Neuronal stem cell (in vitro differentiated cells): ENCODE measurements at places on chromosomes 2 and 18.

DNA sequence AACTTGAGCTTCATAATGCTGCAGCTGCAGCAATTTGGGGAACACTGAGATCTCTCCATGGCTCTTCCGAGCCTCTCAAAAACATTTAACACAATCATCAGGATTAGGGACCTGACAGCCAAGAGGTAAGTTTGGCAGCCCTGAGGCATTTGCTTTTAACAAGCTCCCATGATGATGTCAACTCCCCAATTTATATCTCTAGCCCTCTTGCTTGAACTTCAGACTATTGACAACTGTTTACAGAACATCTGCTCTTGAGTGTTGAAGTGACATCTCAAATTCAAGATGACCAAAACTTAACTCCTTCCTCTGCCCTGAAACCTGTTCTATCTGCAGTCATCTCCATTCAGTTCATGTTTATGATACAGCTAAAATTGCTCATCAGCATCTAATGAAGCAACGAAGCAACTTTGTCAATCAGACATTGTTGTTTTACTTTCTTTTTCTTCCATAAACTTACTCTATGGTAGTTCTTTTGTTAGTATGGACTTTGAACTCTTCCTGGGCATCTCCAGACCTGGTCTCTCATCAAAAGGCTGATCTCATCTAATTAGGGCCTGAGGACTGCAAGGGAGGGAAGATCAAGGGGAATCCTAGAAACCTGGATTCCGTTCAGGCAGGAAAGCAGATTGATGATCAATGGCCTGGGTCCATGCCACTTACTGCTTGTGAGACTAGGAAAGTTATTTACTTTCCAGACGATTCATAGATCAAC is 48.1 kb downstream of the SEMA4F start:
- DNase-seq, result no peak

DNA sequence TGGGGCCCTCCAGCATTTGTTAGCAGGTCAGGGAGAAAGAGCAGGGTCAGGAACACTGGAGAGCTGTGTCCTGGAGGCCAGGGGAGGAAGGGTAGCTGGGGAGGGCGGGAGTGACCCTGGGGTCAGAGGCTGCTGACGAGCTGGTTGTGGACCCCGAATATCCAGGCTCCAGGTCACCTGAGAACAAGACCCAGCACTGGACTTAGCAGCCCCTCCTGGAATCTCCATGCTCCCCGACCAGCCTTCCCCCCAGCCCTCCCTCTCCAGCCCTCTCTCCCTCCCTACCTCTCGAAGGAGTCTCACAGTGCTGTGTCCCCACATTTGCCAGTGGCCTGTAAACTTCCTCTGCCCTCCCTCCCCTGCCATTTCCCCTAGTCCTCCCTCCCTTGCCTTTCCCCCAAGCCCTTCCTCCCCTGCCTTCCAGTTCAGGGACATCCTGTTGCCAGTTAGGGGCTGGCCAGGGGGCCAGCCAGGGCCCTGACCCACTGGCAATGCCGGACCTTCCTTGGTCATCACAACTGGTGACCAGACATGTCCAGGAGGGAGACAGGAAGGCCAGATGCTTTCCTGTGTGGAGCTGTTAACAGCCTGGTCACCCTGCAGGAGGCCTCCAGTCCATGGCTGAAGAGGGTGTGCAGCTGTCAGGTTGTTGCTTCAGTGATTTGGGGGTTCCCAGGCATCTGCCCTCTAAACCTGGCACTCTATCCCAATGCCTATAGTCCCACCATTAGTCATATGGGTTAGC is 50.0 kb upstream of the FAHD2A start:
- DNase-seq, result no peak

DNA sequence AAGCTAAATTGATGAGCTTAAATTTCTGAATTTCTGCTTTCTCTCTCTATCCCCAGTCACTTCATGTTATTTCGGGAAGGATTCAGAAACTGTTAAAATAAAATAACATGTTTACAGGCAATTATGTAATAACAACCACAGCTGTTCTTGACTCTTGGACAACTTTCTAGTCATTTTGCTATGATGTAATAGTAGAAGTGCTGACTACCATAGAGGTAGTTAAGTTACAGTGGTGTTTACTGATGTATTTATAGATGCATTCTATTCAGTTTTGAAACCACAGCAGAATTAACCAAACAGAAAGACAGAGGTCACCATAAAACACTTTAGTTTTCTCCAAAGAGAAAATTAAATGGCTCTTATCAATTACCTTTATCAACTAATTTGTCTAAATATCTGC is 1292.0 kb upstream of the CHAC2 start:
- no peak for DNase-seq

- DNase-seq, result no peak
Measured at GRCh38 chr2:232892843-232893242, 22.8 kb downstream of the SNORC start.

DNA sequence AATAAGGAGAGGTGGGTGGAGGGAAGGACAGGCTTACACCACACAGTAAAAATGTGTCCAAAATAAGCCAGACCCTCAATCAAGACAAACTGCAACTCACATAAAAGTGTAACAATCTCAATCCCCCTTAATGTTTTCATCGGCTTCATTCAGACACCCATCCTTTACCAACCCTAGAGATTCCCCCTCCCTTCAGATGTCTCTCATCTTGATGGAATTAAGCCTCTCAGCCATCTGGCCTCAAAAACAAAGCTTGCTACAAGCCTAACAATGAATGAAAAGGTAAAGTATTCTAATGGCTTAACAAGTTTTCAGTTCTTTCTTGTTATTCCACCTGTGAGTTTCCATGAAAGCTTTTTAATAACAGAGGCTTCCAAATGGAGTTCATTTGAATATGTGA is 5.2 kb downstream of the RTTN start:
- DNase-seq, result no peak

- DNase-seq, result no peak
Measured at GRCh38 chr18:37320317-37320716, 245.3 kb downstream of the CELF4 start.

DNA sequence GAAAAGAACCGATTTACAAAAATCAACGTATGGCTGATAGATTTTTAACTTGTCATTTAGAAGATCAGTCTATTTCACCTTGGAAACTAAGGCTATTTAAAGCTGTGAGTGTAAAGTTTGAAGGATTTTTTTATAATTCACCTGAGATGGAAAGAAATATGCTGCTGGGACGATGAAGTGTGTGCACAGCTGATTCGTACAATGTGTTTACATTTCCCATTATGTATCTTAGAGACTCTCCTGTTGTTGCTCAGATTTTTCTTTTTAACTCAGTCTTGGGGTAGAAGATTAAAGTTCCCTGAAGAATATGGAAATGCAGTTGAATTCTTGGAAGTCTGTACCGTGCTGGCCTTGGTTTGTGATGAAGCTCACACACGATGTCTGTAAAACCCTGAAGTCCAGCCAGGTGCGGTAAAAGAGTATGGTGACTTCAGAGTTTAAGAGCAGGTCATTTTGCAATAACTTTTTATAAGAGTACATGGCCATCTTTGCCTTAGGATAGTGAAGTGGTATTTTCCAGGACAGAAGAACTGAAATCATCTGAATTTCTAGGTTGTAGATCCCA is 250.1 kb downstream of the PRKCE start:
- DNase-seq, result no peak

DNA sequence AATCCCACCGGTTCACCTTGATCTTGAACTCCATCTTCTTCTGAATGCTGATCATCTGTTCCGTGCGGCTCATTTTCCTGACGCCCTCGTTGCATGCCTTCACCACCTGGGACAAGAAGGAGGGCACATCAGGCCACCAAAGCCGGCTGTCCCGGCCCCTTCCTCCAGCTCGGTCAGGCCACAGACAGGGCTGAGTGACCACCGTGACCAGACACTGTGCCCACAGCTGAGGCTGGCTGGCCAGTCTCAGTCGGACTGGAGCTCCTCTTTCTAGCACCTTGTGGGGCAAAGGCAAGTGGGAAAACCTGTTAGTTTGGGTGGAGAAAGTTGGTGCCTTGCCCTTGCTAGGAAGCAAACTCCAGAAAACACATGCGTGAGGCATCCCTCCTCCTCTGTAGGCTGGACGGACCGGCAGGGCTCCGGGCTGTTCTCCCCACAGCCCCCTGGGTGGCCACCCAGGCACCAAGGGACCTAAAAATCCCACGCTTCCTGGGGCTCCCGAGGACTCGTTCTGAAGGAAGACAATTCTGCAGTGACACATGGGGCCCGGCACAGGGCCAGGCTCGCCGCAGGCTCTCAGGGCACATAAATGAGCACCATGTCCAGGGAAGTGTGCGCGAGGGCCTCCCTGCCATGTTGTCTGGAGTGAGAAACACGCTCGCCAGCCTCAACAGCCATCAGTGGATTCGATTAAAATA is 15.3 kb downstream of the SNORC start:
- no peak for DNase-seq

DNA sequence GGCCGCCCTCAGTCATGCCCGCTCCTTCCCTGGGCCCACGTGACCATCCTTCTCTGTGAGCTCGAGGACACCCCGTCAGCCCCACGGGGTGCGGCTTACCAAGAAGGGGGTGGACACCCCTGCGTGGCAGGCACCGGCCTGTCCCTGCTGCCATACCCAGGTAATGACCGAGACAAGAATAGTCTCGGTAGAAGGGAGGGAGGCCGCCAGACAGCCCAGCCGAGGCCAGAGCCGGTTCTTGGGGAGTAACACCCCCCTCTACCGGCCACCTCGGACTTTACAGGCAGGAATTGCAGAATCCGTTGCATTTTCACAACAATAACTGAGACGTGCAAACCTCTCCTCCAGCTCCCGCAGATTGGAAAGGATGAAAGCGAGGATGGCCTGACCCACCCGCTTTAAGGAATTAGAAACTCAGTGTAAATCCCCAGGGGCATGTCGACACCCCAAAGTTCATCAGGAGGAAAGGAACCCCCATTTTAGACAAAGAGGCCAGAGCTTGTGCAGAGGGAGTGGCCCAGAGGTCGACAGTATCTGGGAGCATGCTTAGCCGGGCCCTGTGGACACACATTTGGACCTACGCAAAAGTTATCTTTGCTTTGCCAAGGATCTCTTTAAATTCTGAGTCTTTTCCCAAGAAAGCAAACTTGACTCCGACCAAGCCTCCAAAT is 60.1 kb upstream of the GLI2 start:
- DNase-seq, result no peak

GRCh38 chr2:181657379-181657778 is 474 bp upstream of the CERKL start:
- DNase-seq, result no peak

GRCh38 chr2:43280994-43281393 is 54.6 kb upstream of the ZFP36L2 start:
- no peak for DNase-seq

DNA sequence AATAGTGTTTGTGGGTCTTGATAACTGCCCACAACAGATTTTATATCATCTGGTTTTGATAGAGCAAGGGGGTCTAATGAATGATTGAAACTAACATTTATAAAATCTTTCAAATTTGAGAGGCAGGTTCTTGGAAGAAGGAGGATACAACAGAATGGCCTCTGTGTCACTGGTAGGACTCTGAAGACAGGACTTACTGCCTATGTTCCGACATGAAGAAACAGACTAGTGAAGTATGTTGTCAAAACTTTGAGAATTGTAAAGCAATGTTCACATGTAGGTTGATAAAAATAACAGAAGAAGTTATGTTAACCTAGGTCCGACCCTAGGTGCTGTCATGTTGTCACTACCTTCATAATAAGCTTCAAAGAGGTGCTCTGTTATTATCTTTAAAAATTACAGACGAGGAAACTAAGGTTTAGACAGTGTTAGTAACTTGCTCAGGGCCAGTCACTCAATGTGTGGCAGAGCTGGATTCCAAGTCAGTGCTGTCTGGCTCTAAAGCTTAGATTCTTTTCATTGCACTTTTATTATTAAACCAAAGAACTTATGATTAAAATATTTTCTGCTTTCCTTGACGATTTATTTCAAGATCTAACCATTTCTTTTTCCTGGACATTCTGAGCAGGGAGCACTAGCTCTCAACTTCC is 146.2 kb downstream of the RPIA start:
- no peak for DNase-seq

- DNase-seq, result no peak
Measured at GRCh38 chr2:42110641-42111322, 58.4 kb upstream of the EML4 start.

DNA sequence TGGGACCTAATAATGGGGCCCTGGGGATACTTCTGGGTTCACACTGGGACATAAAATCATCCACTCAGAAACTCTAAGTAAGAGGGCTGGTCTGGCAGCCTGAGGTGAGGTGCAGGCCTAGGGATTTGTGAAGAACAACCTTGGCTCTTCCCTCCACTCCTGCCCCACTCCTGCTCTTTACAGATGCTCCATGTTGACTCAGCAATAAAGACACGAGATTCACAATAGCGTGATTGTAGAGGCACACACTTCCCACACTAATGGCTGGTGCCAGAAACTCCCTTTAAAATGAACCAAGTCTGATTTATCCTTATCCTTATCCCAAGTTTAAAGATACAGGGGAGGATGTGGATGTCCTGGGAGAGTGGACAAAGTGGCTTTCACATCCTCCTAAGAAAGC is 228.2 kb downstream of the ACTR3 start:
- DNase-seq, result no peak

DNA sequence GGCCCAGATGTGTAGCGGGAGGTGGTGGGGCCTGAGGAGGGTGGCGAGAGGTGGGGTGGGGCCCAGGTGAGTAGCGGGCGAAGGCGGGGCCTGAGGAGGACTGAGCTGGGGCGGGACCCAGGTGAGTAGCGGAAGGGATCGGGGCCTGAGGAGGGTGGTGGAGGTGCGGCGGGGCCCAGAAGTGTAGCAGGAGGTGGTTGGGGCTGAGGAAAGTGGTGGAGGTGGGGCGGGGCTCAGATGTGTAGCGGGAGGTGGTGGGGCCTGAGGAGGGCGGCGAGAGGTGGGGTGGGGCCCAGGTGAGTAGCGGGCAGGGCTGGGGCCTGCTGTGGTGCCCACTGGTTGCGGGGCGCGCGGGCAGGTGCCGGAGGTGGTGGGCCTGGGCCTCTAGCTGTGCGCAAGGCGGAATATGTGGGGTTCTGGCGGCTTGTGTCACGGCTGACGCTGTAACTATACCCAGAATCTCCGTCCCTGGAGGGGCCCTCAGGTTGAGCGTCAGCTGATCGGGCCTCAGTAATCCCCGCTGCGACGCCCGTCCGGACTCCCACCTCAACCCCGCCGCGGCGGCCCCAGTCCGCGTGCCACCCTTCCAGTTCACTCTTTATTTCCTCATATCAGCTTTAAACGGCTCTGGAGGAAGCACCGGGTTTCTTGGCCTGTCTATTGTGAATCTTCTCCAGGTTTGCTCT is 866 bp upstream of the SF3B6 start:
- no peak for DNase-seq

- no peak for DNase-seq
Measured at GRCh38 chr2:3986530-3987258, 283.3 kb downstream of the DCDC2C start.

- no peak for DNase-seq
Measured at GRCh38 chr18:24195296-24196053, 56.6 kb downstream of the CABYR start.
